ENCODE measurements at places on chromosomes 2 and 18. TPM values are rescaled to one million over a fixed set of nuclear protein-coding genes. Genes with fewer than 3 reads are reported as not detected.

The KANSL3 gene
- 35.8 TPM for total RNA-seq

The CAD gene
- 114 TPM for total RNA-seq

The FAM237A gene
- total RNA-seq = not detected

The LOXL3 gene
- 4.1 TPM for total RNA-seq

The CYTIP gene
- 0.64 TPM for total RNA-seq

The MLPH gene
- total RNA-seq = 81.4 TPM

The MSTN gene
- total RNA-seq = 0.12 TPM

The STRADB gene
- total RNA-seq = 17.4 TPM

The TEX44 gene
- not detected for total RNA-seq

The KCNG2 gene
- not detected for total RNA-seq

The SESTD1 gene
- total RNA-seq = 26.6 TPM

The TMEM247 gene
- total RNA-seq = not detected

Data from HCT116 (cell line).